NK-92 treated with Interleukin-12 subunit alpha and Interleukin-12 subunit beta, amount 100 ng/mL, for 24 hours (cell line): ENCODE measurements at places on chromosomes 12 and 14.

GRCh38 chr12:71503579-71504391 is 64.2 kb downstream of the LGR5 start:
- DNase-seq: no peak

DNA sequence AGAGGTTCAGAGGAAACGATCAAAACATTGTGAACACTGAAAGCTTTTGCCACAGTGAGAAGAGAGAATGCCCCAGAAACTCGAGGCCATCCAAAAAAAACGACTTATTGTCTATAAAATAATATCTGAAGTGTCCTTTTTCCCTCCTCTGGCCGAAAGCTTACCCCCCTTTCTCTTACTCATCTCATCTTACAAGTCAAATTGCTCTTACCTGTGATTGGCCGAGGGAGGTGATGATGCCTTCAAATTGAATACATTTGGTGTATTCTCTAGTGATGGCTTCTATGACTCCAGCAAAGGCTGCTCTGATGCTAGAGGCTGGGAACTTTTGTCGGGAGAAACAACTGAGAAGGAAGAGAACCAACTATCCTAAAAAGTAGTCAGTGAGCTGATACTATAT is 90.7 kb downstream of the PTCSC3 start:
- DNase-seq: no peak

DNA sequence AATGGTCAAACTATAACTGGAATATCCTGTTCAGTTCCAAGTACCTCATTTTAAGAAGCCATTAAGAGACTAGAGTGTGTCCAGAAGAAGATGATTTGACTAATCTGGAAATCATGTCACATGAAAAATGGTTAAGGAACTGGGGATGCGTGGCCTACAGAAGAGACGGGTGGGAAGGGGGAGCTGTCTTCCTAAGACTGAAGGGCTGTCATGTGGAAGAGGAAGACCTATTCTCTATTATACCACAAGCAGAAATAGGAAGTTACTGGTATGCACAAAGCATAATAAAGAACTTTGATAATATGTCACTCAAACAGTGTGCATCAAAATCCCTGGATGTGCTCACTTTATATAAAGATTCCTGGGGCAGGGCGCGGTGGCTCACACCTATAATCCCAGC is 50.3 kb downstream of the HECTD4 start:
- DNase-seq: no peak

DNA sequence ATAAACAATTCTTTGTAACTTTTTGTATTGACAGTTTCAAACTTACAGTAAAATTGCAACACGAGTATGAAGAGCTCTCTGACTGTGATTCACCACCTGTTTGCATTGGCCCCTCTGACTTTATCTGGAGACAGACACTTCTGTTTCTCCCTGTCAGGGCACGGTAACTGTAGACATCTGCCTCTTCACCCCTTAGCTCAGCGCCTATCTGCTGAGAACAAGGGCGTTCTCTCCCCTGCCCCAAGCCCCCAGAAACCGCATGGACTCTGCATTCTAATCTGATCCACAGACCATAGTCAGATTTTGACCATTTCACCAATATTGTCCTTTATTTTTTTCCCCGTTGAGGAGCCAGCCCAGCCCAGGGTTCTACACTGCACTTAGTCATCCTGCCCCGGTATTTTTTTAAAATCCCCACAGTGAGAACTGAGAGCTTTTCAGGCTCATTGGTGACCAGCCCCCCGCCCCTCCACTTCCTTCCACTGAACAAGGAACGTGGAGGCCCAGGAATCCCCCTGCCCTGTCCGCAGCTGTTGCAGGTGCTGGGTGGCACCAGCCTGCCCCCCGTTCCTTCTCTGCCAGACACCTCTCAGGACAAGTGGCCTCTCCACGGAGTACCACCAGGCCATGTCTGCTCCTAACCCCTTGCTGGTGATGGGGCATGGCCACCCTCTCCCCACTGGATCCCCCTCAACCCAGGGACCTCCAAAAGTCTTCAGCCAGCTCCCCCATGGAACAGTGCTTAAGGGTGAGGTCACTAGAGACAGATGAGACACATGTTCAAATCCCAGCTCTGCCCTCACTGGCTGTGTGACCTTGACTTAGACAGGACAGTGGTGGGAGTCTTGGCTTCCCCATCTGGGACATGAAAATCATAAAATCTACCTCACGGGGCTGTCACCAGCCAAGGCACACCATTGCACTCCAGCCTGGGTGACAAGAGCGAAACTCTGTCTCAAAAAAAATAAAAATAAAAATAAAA is 11.2 kb downstream of the RHOF start:
- DNase-seq: no peak

- no peak for DNase-seq
Measured at GRCh38 chr12:102107970-102108369, 11.9 kb downstream of the NUP37 start.

DNA sequence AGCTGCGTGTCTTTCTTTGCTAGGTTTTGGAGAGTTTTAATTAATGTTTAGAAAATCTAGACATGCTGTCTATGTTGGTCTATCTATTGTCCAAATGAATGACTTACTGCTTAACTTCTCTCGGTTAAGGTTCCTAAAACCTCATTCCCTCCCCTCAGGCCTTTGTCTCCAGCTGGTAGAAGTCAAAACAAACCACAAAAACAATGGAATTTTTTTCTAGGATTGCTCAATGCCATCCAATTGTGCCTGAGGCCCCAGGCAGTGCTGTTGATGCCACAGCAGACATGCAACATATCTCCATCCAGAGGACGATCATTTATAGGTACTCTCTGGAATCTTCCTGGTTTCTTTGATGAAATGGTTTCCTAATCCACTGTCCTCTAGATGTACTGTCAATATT is 448.2 kb upstream of the TBX3 start:
- no peak for DNase-seq

DNA sequence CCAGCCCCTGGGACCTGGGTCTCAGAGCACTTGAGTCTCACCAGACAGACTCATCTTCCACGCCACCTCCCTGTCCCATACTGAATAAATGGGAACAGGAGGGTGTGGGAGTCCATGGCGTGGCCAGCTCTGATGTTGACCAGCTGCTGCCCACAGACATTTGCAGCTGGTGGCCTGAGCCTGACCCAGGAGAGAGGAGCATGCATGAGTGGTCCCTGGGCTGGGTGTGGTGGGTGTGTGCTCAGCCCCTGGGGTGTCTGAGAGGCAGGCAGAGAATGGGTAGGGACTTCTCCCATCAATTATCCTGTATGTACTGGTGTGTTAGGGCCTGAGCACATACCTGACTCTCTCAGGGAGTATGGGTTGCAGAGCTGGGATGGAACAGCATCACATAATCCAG is 49.3 kb downstream of the SLC24A4 start:
- DNase-seq: no peak

GRCh38 chr14:59827401-59827800 is 43.2 kb downstream of the RTN1 start:
- DNase-seq: no peak

GRCh38 chr12:7096006-7096932 is 4.0 kb upstream of the C1R start:
- no peak for DNase-seq

DNA sequence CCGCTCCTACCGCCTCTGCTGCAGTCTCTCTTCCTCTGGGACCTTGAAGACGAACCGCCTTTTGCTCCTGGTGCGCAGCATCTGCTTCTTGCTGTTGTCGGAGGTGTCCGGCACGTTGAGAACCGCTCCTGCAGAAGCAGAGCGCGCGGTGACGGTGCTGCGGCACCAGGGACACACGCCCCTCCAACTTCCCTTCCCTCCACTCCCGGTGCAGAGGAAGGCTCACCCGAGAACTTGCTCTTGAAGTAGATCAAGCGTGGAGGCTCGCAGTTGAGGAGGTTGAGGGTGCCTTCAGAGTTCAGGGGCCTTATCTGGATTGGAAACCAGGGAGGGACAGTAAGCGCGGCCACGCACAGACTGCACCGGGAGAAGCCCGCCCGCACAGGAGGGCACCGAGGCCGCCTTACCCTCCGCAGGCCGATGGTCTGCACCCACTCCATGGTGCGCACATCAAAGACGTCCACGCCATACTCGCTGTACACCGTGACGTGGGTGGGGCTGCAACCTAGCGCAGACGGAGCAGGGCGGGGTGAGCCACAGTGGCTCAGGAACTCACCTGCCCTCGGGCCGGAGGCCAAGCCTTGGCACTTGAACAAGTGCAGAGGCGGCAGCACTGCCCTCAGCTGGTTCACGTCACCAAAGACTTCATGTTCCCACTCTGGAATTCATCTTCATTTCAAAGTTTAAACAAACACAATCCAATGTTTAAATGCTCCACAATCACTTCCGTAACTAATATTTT is 17.5 kb downstream of the AMN start:
- DNase-seq: no peak

GRCh38 chr14:68616221-68616902 is 176.5 kb downstream of the ZFP36L1 start:
- no peak for DNase-seq

DNA sequence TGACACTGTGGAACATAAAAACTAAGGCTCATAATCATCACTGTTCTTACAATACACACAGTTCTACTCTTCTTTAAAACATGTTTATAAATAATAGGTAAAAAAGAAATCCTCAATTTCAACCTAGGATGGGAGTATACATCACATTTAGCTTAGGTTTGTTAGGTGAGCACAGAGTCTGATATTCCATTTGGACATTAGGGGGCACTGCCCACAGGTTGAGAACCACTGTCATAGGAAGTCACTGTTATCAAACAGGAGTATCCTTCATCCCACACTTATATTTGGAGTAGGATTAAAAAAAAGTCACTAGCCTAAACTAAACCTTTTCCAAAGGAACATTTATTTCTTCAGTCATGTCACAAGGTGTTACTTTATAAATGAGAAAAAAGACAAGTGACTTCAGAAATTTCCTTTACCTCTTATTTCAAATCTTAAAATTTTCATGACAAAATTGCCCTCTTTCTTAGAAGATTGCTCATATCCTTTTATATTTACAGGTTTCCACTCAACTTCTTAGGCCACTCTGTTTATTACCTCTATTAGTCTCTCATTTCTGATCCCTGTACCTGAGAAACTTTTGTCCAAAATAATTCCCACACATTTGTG is 240.6 kb downstream of the CPNE8 start:
- DNase-seq: no peak

DNA sequence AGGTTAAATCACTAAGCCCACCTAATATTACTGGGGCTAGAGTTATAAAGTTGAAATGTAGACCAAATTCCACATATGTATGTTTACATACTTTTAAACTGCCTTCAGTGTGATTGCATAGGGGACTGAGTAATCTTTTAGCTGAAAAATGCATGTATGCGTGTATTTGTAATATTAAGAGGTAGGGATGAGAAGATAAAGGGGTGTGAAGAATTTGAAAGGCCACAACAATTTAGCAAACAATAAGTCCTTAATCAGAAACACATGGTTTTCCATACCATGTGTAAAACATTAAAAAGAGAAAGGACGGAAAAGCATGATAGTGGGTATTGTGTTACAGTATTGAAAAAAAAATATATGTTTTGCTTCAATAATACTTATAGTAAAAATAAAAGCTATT is 919.9 kb upstream of the FLRT2 start:
- DNase-seq: no peak

- no peak for DNase-seq
Measured at GRCh38 chr14:49582113-49582977, 3.8 kb downstream of the RPS29 start.

GRCh38 chr14:92651758-92652406 is 96.5 kb downstream of the LGMN start:
- DNase-seq: no peak

DNA sequence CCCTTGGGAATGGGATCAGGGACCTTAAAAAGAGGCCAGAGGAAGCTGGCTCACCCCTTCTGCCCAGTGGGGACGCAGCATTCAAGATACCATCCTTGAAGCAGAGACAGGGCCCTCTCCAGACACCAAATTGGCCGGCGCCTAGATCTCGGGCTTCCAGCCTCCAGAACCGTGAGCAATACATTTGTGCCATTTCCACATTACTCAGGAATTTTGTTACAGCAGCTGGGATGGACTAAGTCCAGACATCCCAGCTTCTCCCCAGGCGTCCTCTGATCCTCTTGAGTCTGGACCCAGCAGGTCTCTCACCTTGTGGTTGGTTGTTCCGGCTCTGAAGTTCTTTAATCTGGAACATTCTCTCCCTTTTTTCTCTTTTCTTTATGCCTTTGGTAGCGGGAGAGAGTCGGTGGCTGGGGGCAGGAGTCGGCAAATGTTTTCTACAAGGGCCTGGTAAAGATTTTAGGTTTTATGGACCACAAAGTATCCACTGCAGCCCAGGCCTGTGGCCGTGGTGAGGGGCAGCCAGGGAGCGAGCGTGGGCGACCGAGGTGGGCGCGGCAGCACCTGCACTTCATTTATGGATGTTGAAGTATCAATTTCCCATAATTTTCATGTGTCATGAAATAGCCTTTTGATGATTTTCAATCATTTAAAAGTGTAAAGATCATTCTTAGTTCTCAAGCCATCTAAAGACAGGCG is 4.8 kb downstream of the CEP170B start:
- no peak for DNase-seq

GRCh38 chr14:38290601-38291188 is 34.8 kb upstream of the CLEC14A start:
- DNase-seq: no peak

DNA sequence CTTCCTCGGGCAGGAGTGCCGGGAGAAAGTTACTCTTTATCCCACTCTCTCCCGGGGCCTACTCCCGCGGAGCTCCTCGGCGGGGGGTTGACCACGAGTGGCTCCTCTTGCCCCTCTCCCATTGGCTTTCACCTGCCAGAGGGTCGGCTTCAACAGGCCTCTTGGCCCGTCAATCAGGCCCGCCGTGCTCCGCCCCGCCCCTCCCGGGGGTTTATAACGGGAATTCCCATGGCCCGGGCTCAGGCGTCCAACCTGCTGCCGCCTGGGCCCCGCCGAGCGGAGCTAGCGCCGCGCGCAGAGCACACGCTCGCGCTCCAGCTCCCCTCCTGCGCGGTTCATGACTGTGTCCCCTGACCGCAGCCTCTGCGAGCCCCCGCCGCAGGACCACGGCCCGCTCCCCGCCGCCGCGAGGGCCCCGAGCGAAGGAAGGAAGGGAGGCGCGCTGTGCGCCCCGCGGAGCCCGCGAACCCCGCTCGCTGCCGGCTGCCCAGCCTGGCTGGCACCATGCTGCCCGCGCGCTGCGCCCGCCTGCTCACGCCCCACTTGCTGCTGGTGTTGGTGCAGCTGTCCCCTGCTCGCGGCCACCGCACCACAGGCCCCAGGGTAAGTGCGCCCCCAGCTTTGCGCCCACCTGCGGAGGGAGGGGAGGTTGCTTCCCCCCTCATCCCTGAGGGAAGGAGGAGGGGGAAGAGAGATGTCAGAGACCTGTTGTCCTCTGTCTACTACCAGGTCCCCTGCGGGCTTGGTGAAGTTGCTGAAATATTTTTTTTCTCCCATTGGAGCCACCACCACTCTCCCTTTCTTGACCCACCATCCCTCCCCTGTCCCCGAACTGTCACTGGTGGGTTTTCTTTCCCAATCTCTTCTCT is at the start of gene SMOC1:
SMOC1 (plus strand) TSS at position 242 of the 869 bp plus-strand sequence; CDS start at position 505, 263 bp downstream.
- no peak for DNase-seq

DNA sequence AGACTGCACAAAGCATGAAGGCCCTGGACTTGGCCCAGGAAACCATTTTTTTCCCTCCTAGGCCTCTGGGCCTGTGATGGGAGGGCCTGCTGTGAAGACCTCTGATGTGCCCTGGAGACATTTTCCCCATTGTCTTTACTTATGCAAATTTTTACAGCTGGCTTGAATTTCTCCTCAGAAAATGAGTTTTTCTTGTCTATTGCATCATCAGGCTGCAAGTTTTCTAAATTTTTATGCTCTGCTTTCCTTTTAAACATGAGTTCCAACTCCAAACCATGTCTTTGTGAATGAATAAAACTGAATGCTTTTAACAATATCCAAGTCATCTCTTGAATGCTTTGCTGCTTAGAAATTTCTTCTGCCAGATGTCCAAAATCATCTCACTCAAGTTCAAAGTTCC is 43.7 kb upstream of the TRHDE start:
- no peak for DNase-seq
